Effector CD4-positive, alpha-beta T cell (primary cell): ENCODE measurements at places on chromosomes 7 and 10.

- no peak for DNase-seq
Measured at GRCh38 chr7:30771880-30772425, 736 bp downstream of the MINDY4 start.

- no peak for DNase-seq
Measured at GRCh38 chr10:51117053-51117660, 42.9 kb downstream of the PRKG1 start.

DNA sequence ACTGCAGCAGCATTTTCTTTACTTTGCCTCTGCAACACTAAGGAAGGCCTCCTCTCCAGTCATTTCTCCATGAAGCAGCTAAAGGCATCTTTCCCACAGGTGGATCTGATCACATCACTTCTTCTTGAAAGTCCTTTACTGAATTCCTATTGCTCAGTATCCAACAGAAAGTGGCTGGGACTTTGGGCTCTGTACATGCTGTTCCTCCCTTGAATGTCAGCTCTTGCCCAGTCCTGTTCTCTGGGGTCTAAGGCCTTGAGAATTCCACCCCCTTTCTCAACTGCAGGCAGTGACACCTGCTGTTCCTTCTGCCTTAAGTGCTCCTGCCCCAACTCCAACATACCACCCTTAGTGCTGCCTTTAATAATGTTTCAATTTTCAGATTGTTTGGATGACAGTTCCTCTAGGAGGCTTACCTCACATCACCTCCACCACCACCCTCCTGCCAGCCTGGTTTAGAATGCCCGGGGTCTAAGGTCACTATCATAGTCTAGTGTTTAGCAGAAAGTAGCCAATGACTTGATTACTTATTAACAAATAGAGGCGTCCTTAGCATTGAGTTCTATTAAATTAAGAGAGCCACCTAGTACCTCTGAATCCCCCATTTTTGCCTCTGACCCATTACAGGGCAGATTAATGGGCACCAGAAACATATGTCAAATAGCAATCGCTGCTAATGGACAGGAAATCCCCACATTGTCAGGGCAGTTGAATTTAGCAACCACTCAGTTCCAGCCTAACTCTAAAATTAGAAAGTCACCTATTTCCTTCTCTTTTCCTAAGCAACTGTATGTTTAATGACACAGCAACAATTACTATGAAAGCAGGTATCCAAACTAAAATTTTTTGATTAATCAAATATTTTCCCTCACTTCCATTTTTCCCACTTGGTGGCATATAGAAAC lies 11.4 kb downstream of the INHBA start:
- no peak for DNase-seq

- DNase-seq: no peak
Measured at GRCh38 chr7:22210355-22210754, 146.6 kb downstream of the RAPGEF5 start.

DNA sequence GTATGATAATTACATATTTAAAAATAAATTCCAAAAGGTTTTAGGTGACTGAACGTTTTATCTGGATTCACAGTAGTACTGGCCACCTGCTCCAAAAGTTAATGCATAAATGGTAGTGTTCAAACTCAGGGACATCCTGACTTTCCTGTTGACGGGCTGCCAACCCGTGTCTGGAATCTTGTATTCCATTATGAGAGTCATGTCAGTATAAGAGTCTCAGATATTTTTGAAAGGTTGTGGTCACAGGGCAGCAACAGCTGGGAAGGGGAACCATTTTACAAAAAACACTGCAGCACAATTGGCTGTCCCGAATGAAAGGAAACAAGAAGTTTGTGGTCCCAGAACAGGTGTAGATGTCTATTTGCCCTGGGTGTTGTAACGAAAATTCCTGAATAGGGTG lies 2.8 kb downstream of the TDRD1 start:
- DNase-seq: no peak

DNA sequence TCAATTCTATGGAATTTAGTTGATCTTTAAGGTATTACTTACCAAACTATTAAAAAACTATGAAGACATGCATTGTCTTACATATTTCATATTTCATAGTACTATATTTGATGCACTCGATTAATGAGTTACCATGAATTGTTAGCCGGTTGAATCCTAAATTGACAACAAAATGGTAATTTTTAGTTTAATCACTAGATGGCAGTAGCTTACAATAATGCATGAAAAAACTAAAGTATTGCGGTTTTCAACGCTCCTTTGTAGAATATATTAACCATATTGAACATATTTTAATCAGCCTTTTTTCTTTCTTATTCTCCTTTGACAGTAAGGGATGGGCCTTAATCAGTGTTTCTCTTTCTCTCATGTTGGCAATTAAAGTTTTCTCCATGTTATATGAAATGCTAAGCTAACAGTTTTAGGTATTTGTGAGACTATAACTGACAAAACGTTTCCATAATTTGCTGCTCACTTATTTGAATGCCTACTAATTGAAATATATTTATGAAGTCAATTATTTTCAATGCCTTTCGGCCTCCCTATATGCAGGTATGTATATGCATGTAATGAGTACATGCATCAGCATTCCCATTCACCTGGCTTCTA lies 48.5 kb upstream of the ARL4A start:
- no peak for DNase-seq

GRCh38 chr10:51047857-51048256 lies 26.4 kb upstream of the PRKG1 start:
- no peak for DNase-seq

- DNase-seq: peak; percentile 38
Measured at GRCh38 chr7:131108212-131108940, 219.3 kb upstream of the MKLN1 start.

GRCh38 chr7:138748666-138749065 lies 47.5 kb upstream of the SVOPL start:
- DNase-seq: no peak

GRCh38 chr10:49330127-49330665 lies 31.2 kb downstream of the C10orf71 start:
- no peak for DNase-seq
